Activated CD4-positive, alpha-beta T cell treated with anti-CD3 and anti-CD28 coated beads for 48 hours (primary cell): ENCODE measurements at places on chromosomes 4 and X.

DNA sequence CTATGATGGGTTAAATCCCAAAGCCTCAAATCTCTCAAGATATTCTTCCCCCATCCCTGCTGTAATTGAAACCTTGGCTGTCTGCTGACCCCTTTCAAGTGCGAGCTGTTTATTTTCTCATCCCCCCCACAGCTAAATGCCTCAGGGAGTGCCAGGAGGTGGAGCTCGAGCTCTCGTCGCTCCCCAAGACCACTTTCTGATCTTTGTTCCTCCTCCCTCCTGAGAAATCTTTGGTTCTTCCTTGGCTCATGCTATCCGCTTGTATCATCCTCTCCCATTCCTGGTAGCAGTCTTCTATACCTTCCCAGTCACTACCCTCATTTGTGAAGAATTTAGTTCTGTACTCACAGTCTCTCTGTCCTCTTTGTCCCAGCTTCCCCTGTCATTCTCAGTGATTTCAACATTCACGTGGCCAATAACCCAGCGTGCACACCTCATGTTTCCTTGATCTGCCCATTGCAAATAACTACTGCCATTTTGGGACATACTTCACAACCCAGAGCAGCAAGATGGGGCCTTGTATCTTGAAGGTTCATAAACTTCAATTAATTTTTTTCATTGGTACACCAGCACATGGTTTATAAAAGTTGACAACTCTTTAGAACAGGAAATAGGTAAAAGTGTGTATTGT is 9.2 kb upstream of the SLC25A43 start:
- no peak for DNase-seq

DNA sequence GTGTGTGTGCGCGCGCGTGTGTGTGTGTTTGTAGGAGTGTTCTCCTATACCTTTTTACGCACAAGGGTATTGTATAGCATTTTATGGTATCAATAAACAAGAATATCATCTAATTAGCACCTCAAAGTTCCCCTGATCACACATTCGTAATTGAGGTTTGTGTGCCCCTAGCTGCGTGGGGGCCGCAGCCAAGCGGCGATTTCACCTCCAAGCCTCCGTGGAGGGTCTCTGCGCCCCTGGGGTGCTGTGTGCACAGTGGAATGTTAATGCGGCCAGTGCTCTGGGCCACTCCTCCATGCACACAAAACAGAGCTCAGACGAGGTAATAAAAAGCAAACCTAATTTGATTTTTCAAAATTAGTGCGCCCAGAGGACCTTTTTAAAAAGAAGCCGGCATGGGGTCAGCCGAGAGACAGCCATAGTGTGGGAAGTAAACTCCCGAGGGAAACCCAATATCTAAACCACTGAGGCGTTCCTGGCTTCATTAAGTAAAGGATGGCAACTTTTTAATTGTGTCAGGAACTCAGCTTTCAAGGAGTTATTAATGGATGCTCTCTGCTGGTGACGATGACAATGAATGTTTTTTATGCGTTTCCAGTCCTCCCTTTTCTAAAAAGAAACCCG is 110.6 kb downstream of the SORCS2 start:
- no peak for DNase-seq

DNA sequence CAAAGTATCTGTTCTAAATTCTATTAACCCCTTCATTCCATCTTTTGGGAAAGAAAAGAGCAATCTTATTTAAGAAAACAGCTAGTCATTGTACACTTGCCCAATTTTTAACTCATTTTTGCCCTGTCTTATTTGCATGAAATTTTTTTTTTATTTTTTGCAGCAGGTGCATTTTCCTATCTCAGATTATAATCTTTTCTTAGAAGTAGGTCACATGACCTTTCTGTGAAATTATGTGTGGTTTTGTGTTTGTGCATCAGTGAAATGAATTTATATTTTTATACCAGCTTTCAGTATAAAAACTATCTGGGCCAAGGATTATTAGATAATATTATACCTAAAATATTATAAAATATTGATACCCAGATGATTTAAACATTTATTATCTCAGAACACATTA is 145.6 kb downstream of the INPP4B start:
- no peak for DNase-seq

DNA sequence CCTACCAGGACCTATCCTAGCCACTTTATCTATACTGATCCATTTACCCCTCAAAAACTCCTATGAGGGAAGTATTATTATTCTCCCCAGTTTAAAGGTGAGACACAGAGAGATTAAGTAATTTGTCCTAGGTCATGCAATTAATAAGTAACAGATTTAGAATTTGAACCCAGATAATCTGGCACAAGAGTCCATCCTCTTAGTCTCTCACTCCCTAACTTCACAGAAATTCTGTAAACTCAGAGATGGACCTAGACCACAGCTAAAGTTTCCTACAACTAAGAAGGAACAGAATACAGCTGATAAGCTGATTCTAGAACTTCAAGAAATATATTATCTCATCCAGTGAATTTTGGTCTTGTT is 58.7 kb downstream of the TEC start:
- DNase-seq = no peak

DNA sequence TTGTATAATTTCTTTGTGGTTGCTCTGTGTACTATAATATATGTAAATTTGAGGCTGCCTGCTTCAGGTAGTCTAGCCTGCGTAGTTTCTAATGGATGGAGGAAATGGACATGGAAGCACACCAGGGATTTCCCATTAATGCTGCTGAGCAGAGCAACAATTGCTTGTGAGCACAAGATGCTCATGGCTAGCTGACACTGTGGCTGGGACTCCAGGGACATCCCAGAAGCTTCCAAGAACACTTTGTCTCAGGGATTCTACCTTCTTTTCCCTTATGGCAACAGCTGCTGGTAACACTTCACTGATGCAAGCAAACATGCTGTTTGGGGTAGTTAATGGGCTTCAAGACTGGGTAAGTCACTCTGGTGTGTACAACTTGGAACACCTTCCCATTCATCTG is 66.1 kb downstream of the TENT5D start:
- DNase-seq = no peak

DNA sequence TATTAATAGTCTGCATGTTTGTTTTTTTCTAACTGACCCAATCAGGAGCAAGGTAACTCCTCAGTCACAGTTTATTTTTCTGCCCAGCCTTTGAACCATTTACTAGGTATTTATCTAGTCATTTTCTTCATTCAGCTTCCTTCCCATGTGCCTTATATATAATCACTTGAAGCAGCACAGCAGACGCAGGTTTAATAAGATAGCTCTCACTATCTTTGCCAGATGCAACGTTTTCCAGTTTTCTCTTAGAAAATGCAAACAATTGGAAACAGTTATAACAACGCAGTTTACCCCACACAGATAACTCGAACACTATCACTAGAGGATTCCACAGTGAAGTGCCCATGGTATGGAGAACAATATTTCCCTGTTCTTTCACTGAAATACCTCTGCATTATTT is 56.4 kb upstream of the NFKB1 start:
- no peak for DNase-seq

DNA sequence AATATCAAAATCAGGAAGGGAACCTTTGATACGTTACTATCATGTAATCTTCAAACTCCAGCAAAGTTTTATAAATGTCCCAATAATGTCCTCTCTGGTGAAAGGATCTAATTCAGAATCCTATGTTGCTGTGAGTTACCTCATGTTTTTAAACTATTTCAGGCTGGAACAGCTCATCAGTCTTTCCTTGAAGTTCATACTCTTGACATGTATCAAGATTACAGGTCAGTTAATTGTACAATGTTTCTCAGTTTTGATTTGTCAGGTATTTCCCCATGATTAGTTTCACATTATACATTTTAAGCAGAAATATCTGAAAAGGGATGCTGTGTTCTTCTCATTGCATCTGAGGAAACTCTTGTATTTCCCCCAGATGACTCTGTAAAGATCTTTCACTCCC is 136.5 kb upstream of the HS3ST1 start:
- DNase-seq = no peak

- no peak for DNase-seq
Observed at GRCh38 chrX:129099207-129099606, 424.1 kb downstream of the SMARCA1 start.

DNA sequence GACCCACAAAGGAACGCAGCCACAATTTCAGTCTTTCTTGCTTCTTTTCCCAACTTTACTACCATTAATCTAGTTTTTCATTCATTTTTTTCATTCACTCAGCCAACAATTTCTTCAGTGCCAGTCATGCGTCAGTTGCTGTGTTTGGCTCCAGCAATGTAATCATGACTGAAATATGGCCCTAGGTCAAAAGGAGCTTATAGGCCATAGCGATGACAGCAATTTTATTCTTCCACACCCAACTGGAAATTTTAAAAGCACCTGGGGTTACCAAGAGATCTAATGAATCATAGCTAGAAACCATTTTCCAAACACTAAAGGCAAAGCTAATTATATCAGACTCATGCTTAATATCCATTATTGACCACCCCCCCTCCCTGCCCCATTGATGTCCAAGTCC is 29.8 kb upstream of the C1QTNF7 start:
- no peak for DNase-seq

- peak; percentile 63 for DNase-seq
Observed at GRCh38 chr4:2281575-2282343, 19.9 kb upstream of the MXD4 start.

GRCh38 chr4:26953770-26954423 is 93.3 kb downstream of the STIM2 start:
- DNase-seq = no peak

DNA sequence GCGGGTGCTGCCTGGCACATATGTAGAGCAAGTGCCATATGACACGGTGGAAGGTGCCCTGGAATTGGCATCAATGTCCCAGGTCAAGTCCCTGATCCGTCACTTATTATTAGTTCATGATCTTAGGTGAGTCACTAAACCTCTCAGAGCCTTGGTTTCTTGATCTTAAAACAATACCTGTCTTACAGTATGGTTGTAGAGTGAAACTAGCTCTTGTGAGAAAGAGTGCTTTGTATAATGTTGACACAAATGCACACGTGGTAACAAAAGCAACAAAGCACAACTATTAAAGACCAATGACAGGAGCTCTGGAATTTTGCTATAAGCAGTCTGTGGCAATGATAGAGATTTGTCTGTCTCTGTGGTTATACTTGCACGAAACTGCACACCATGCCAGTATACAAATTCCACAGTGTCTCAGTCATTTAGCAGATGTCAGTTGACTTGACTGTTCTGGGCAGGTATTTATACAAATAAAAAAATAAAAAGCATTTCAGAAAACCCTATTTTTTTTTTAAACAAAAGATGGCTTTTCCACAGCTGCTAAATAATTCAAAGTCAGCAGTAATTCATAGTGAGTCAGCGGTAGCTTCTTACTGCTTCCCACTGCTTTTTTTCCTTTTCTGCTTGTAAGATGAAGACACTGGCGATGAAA is 19.7 kb upstream of the ACSL1 start:
- no peak for DNase-seq

GRCh38 chr4:34198966-34199365 is 2045.3 kb downstream of the ARAP2 start:
- DNase-seq = no peak

DNA sequence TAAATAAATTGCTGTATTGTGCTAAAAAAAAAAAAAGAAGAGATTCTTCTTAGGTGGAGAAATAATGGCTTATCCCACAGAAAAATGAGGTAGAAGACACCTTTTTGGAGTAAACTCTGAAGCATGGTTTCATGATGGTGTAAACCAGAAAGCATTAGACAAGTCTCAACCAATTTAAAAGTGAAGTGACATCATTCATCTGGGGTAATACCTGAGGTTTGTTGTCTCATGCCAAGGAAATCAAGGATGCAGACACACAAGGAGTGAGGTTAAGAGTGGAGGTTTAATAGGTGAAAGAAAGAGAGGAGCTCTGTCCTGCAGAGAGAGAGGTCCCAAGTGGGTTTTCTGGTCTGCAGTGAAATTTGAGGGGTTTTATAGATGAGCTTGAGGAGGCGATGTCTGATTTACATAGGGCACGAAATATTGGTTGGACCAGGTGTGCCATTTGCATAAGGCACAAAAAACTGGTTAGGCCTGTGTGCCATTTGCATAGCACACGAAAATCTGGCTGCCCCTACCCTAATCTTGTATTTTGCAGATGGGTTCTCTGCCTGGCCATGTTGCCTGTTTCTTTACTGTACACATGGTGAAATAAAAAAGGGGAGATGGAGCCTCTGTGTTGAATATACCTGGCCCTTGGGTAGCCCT is 25.0 kb upstream of the CWH43 start:
- DNase-seq = no peak

DNA sequence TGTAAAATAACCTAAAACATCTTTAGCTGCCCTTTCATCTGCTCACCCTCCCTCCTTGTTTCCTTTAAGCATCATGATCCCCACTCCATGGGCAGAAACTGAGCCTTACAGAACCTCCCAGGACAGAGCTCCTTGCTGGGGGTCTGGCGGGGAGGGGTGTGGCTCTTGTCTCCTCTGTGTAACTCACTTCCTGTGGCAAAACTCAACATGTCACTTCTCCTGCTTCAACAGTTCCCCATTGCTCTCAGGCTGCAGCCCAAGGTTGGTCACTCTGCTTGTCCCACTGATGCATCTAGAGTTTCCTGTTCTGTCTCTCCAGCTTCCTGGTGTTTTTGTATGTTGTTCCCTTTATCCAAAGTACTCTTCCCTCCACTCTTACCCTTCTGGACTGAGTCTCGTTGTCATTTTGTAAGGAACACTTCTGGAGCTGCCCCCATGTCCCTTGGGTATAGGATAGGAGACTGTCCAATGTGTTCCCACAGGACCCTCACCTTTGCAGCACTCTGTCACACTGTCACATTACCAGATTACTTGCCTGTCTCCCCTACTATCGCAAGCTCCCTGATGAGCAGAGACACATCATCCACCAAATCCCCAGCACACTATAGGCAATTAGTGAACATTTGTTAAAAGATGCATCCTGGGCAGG is 19.6 kb downstream of the TMEM31 start:
- no peak for DNase-seq

DNA sequence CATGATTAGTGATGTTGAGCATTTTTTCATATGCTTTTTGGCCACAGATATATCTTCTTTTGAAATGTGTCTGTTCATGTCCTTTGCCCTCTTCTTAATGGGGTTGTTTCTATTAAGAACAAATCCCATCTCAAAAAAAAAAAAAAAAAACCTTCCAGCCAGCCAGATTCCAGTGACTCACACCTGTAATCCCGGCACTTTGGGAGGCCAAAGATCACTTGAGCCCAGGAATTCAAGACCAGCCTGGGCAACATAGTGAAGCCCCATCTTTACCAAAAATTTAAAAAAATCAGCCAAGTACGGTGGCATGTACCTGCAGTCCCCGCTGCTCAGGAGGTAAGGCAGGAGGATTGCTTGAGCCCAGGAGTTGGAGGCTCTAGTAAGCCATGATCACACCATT is 5.1 kb downstream of the RAB33B start:
- no peak for DNase-seq
